ENCODE measurements at places on chromosomes 1 and 21.

DNA sequence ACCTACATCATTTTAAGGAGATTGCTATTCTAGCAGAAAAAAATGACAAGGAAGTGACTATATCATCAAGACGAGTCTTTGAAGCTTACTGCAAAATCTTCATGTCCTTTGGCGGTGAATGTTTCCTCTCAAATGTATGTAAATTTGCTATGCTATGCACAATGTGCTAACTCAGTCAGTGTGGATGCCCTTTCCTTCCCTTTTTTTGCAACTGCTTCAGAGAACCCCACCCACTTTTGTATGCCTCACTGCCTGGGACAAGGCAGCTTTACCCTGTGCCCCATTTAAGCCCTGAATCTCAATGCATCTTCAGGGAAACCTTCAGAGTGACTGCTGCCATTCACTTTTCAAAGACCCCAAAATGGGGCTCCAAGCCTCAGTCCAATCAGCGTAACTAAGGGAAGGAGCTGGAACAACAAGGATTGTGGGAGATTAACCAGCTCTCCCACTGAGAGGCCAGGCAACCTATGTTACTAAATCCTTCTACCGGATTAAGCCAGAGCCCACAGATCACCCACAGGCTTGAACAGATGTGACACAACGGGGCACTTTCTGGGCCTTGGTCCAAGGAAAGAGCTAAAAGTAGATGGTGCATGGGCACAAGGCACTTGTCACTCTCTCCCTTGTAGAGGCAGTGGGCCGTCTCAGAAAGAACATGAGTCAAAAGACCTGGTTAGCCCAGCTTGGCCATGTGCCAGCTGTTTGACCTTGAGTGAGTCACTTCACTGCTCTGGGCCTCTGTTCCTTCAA, 154.4 kb downstream of the PLPP3 start:
- DNase-seq = no peak

DNA sequence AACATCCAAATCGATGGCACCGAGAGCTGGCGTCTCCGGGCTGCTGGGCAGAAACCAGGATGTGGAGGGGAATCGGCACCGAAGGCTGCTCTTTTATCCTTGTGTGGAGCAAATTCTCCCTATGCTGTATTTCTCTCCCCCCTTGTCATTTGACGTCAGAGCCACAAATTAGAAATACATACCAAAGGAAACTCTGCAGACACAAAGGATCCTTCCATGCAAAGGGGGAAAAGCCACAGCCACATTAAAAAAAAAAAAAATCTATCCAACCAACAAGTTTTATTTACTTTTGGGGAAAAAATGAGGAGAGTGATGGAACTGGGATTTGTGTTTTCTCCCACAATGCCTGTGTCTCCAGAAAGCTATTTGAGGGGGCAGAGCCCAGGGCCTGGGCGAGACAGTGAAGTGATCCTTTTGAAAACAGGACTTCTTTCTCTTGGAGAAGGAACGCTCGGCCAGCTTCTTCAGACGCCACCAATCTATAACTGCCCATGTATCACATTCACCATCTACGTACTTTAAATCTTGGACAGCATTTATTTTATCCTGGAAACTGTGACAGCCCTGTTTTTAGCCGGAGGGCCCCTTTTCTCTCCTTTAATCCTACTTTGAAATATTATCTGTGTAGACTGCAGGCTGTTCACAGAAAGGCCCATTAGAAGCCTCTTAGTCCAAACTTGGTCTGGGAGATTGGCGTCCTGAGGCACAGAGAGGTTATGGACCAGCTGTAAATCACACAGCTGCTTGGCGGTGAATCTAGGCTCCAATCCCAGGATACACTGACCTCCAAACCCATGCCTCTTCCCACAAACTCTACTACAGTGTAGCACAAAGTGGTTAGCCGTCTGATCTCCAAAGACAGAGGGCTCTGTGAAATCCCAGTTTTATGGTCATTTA, 4.5 kb downstream of the KANK4 start:
- DNase-seq = no peak

DNA sequence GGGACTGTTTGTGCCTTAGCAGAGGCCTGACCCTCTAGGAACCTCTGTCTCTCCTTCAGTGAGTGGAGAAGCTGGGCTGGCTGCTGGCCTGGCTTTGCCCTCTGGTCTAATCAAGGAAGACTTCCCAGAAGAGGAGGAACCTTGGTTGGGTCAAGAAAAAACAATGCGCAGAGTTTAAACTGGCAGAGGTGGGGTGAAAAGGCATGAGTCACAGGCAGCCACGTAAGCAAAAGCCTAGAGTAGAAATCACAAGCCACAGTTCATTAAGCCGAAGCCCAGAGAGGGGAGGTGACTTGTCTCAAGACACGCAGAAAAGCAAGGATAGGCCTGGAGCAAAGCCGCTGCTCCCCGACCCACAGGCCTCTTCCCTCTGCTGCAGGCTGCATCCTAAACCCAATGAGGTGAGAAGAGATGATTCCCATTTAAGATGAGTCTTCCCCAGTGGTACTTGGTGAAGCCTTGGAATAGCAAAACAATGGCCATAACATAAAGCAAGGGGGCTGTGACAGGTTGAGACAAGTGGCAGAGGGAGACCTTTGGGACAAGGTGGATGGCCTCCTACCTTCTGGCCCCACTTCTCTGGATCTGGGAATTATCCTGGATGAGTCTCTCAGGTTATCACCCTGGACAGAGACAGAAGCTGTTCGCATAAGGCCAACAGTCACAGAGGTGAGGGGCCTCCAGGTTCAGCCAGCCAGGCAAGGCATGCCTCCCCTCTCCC, 7.7 kb downstream of the PDZK1IP1 start:
- no peak for DNase-seq

GRCh38 chr21:14926186-14926585, 138.6 kb downstream of the NRIP1 start:
- no peak for DNase-seq

DNA sequence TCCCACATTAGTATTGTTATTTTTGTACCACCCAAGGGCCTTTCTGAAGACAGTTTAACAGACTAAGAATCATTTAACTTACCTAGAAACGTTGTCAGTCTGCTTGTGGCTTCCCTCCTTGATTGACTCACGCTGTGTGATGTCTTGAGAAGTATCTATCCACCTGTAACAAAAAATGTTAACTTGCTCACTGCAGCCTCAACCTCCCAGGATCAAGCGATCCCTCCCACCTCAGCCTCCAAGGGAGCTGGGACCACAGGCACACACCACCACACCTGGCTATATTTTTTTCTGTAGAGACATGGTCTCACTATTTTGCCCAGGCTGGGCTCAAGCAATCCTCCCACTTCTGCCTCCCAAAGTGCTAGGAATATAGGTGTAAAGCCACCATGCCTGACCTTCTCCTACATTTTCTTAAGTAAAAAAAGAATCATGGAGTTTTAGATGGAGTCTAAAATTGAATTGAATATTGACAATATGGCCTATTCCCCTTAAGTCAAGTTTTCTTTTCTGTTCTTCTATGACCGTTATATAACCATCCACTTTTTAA, 15.6 kb downstream of the SFPQ start:
- DNase-seq = no peak

GRCh38 chr21:35303085-35303484, 254.0 kb upstream of the RUNX1 start:
- no peak for DNase-seq

DNA sequence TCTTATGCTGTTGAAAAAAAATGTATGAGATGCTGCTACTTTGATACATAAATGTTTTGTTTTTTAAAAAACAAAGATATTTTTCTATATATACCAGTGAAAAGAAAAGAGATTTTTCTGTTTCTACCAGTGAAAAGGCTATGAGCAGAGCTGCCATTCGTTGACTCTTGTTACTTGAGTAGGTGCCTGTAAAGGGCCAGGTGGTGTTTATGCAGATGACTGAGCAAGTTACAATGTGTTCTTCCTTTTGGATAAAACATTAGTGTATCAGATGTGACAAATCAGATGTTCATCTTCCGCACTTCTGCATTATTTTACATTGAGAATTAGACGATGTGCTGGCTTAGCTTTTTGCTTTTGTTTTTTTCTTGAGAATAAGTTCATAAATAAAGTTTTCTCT, 45.4 kb downstream of the BARHL2 start:
- no peak for DNase-seq

DNA sequence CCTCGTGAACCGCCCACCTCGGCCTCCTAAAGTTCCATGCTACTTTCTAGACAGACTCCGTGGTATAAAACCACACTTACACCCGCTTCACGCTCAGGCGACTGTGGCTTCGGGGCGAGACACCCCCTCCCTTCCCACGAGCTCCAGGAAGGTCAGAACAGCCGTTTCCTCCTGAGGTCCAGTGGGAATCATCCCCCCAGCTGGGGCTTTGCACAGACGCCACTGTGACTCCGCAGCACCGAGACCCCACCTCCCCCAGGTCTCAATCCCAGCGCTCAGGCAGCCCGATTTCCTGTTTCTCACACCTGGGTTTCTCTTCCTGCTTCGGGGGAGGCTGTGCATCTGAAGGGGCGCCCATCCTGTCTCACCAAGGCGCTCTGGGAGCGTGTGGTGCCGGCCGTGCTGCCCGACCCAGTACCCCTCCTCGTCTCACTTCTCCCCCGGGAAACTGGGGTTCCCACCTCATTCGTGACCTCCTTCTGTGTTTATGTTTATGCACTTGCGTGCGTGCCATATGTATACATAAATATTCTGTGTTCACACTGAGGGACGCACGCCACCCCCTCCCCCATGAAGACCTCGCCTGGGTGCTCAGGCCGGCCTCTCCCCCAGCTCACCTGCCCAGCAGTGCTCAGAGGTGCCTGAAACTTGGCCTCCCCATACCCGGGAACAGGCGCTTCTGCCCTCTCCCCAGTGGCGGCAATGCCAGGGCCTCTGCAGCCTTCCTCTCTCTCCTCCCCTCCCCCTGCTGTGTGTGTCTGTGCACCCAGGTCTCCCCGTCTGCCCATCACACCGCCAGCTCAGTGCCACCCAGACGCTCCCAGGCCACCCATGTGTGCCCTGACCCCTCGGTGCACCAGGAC, 14.6 kb downstream of the SLC35E2B start:
- DNase-seq = peak; percentile 78

- no peak for DNase-seq
Observed at GRCh38 chr21:17427831-17428483, 84.9 kb upstream of the CXADR start.

GRCh38 chr21:45379901-45380330, 25.0 kb upstream of the COL18A1 start:
- no peak for DNase-seq

GRCh38 chr1:41672641-41673361, 188.3 kb upstream of the EDN2 start:
- DNase-seq = no peak

GRCh38 chr1:73899311-73899710, 298.7 kb downstream of the LRRIQ3 start:
- no peak for DNase-seq

DNA sequence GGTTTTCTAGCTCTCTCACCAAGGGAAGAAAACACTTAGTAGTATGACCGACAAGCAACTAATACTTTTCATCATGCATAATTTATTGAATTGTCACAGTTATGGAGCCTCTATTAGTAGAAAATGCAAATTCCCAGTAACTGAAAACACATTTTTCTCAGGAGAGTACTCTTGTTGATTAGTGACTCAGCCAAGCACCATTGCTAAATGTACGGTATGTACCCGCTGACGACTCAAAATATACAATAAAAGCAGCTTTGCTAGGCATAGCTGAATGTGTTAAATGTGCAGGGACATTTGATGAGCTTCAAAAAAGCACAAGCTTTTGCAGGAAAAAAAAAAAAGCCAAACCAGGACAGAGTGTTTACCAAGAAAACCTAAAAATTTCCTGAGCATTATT, 63.9 kb downstream of the WDR64 start:
- no peak for DNase-seq

- no peak for DNase-seq
Observed at GRCh38 chr1:1420654-1421141, 378 bp downstream of the ANKRD65 start.

- no peak for DNase-seq
Observed at GRCh38 chr1:207579436-207579799, 65.5 kb upstream of the CR1L start.

GRCh38 chr21:16537501-16537900, 807.7 kb downstream of the USP25 start:
- DNase-seq = no peak

DNA sequence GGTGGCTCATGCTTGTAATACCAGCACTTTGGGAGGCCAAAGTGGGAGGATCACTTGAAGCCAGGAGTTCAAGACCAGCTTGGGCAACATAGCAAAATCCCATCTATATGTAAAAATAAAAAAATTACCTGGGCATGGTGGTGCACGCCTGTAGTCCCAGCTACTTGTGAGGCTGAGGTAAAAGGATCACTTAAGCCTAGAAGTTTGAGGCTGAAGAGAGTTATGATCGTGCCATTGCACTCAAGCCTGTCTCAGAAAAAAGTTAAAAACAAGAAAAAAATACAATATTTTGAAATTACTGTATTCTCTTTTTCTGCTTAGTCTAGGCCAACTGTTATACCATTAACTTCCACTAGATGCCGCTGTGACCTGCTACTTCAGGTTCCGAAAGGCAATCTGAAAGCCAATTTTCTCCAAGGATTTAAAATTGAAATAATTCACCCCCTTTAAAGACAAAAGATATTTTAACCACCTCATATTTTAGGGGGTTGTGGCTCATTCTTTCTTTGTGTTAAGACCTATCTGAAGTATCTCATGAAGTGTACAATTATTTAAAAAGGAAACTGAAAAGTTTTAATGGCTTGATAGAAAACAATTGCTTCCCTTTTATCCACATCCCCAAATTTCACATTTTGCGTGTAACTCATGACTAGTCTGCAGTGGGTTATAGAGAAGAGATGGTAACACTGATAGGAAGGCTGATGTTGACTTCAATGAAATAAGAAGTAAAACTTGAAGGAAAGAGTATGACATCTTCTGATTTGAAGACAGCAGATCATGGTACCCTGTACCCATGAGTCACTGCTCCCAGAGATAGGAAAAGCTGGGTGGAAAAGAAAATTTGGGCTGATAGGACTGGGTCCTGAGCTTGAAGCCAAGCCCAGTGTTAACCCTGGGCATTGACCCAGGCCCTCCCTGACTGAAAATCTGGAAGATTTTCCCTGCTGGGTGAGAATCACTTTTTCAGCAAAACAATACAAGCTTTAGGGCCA, 24.4 kb upstream of the CLDN14 start:
- no peak for DNase-seq

- no peak for DNase-seq
Observed at GRCh38 chr1:152515434-152515783, 1.1 kb downstream of the CRCT1 start.

GRCh38 chr1:230633469-230633868, 8.8 kb upstream of the COG2 start:
- DNase-seq = no peak

DNA sequence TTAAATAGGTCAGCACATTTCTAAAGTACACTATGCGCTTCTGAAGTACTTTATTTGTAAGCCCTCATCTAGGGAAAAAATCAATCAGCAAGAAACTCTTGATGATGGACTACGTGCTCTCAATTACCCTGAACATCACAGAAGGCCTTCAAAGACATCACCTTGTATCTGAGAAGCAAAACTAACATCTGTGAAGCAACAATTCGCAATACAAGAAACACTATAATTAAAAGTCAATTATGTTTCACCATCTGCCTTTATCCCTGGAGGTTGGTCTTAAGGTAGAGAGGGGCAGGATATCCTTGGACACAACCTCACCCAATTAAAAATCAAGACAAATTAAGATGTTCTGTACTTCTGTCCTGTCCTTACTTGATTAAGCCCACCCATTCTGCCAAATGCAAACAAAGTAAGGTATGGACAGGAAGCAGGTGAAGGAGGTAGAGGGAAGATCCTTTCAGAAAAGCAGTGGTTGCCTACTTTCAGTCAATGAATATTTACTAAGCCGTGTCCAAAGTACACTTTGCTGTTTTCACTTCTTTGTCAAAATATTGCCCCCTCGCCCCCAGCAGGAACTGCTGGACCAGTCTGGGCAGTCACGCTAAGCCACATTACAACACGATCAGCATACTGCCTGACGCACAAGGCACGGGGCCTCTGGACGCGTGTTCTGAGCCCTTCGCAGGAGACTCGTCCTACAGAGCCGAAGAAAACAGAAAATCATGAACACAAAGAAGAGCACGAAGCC, 887 bp downstream of the SLC19A2 start:
- DNase-seq = peak; percentile 69
